ENCODE measurements at places on chromosomes 6 and 20.

GRCh38 chr6:135972150-135972549 is 120.6 kb downstream of the PDE7B start:
- DNase-seq, result no peak

GRCh38 chr6:101722471-101722870 is 329.0 kb downstream of the GRIK2 start:
- no peak for DNase-seq

GRCh38 chr6:142631517-142632385 is 313.2 kb downstream of the HIVEP2 start:
- DNase-seq, result no peak

DNA sequence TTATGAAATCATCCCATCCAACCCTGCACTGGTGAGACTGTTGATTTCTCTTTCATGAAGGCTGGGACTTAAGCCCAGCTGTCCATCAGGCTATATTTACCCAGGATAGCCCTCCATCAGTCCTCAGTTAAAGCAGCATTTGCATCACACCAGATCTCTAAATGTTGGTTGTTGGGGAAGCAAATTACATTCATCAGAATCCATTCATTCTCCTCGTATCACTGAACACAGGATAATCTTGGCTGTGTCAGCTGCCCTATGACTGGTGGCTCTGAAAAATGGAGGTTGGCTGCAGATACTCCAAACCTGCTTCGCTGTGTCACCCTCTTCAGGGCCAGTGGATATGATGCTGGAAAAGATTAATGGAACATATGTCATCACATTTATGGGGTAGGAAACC is 718.3 kb downstream of the KIF16B start:
- no peak for DNase-seq

GRCh38 chr20:40218316-40218969 is 470.6 kb downstream of the MAFB start:
- no peak for DNase-seq

GRCh38 chr20:18323705-18324104 is 35.4 kb downstream of the ZNF133 start:
- DNase-seq, result no peak

DNA sequence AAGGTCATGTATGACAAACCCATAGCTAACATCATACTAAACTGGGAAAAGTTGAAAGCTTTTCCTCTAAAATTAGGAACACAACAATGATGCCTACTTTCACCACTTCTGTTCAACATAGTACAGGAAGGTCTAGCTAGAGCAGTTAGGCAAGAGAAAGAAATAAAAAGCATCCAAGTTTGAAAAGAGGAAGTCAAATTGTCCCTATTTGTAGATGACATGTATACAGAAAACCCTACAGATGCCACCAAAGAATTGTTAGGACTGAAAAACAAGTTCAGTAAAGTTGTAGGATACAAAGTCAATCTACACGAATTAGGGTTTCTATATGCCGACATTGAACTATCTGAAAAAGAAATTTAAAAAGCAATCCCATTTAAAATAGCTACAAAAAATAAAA is 89.4 kb upstream of the GLP1R start:
- DNase-seq, result no peak

DNA sequence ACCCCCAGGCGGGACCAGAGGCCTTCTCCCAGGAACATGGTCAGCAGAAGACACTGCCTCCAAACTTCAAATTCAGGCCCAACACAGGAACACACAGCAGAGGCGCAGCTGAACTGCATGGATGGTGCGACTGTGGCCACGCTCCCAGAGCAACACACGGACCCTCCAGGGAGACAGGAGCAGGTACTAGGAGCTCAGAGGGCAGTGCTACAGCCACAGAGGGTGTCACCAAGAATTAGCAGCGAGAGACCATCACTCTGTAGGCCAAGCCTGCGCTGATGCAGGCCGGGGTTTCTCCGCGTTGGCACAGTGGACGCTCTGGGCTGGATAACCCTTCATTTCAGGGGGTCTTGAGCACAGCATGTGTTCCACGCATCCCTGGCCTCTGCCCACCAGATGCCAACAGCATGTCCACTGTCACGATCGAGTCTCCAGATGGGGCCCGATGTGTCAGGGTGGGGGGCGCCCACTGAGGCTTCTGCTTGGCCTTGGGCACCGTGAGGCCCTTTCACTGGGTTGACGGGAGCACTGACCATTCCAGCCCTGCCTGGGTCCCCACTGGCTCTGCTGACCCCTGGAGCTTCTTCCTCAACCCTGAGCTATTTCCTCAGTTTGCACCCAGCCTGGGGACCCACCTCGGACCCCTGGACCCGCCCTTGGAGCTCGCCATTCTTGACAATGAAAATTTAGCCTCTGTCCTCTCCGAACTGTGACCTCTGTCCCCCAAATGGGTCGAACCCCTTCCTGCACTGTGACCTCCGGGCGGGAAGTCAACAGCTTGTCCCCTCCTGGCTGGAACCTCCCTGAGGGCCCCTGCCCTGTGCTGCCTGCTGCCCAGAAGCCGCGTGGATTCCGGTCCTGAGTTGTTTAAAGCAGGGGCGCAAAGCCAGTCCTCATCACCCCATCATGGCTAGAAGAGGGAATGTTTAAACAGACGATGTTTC is 239.4 kb downstream of the DLL1 start:
- DNase-seq, result no peak

DNA sequence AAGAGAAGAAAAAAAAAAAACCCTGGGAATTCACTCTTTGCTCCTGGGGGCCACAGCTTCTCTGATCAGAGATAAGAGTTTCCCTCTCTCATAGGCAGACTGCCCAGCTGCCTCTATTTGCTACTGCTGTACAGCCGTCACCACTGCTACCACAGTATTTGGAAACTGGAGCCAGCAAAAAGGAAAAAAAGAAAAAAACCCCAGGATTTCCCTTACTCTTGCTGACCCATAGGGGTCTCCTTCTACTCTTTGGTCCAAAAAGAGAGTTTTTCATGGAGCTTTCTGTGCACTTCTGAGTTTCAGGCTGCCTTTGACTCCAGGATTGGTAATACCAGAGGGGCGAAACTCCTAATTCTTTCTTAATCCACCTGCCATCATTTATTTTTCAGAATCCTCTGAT is 89.7 kb downstream of the MDGA1 start:
- no peak for DNase-seq

DNA sequence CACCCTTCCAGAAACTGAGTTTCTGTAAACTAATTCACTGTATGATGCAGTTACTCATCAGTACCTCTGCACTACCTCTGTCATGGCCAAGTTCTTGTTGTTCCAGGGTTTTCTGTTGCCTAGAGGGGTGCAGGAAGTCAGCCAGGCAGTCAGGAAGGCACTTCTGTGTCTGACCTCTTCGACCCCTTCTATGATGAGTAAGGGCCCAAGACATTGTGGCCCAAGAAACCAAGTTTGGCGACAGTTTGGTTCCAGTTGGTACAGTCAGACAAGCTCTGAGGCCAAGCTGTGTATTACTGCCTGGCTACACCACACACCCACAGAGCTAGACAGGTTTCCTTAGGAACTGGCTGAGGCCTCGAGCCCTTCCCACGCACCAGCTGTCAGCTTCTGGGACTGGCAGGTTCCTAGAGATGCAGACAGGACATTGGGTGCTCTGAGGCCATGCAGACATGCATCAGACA is 41.2 kb downstream of the TRAF3IP2 start:
- DNase-seq, result no peak

GRCh38 chr20:9339708-9340107 is 174.7 kb upstream of the LAMP5 start:
- DNase-seq, result no peak

GRCh38 chr6:23446469-23446967 is 679.5 kb upstream of the NRSN1 start:
- no peak for DNase-seq

GRCh38 chr20:49579874-49580812 is 12.2 kb upstream of the PTGIS start:
- DNase-seq, result no peak

GRCh38 chr6:123945386-123945785 is 141.7 kb downstream of the NKAIN2 start:
- DNase-seq, result no peak

DNA sequence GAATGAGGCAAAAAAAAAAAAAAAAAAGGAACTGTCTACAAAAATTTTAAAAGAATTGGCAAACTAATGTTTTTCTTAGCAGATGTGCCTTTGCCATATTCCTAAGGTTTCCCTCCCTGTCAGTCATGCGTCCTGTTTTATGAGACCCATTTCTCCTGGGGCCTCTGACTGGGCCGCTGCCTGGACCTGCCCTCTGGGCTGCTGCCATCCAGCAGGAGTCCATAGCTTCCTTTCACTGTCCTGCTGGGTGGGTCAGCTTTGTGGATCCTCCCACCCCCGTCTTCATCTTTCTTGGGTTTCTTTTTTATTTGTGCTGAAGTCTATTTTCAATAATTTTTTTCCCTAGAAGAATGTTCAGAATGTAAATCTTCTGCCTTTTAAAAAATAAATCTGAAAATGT is 110.8 kb upstream of the SCP2D1 start:
- no peak for DNase-seq

DNA sequence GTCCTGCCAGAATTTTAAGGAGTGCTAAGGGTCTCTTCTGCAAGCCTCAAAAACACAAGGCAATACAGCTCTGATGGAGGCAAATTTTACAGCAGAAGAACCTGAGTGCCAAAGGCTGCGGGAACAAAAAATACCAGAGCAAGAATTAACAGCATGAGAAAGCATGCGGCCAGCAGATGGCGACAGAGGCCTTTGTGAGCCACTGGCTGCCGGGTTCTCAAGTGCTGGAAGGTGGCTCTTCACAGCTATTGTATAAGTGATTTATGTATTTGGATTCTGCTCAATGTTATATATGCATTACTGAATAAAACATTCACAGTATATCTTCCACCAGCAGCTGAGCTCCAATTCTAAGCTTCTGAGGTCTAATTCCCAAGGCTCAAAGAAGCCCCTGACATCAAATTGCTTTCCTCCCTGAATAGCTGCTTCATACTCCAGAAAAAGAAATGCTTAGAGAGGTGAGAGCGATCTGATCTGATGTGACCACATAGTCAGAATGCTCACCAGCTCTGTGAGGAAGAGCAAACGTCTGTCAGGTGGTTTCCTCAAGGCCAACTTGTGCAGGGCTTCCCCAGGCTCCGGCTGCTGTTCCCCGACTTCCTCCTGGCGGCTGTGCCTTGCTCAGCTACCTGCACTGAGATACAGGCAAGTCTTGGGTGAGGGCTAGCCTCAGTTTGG is 58.6 kb downstream of the PPP1R3G start:
- DNase-seq, result peak; percentile 86

- DNase-seq, result no peak
Observed at GRCh38 chr6:69489970-69490369, 306.8 kb downstream of the LMBRD1 start.

- no peak for DNase-seq
Observed at GRCh38 chr6:11025921-11026635, 18.0 kb downstream of the ELOVL2 start.

DNA sequence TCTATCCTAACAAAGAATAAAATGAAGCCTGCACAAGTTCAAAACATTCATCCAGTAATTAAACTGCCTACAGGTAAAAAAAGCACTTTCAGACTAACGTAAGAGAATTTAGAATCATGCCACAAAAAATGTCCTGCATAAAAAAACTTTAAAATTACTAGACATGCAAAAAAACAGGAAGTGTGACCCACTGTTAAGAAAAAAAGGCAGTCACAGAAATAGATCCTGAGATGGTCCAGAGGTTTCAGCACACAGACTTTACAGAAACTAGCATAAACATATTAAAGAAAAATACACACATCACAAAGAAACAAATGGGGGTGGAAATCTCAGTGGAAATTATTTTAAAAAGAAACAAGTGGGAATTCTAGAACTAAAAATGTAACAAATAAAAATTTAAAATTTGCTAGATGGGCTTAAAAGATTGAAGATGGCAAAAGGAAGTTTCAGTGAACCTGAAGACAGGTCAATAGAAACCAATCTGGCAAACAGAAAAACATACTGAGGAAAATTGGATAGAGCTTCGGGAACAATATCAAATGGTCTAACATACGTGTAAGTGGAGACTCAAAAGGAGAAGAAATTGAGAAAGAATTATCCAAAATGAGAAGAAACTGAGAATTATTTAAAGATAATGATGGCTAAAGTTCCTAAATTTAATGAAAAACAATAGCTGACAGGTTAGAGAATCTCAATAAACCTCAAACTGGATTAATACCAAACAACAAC is 3.4 kb upstream of the ZNF133 start:
- no peak for DNase-seq

GRCh38 chr6:167579806-167580618 is 246.7 kb upstream of the AFDN start:
- no peak for DNase-seq

Data from activated CD4-positive, alpha-beta T cell treated with anti-CD3 and anti-CD28 coated beads, Interleukin-2, amount 50 U/mL, for 1 hour (primary cell).